ENCODE measurements at places on chromosomes 5 and 9.

GRCh38 chr5:176387384-176387925 lies 943 bp downstream of the NOP16 start:
- DNase-seq, result no peak

- no peak for DNase-seq
These were observed 390.0 kb upstream of the PCSK5 start for GRCh38 chr9:75500479-75500878.

- DNase-seq, result no peak
These were observed 9.9 kb downstream of the GNAQ start for GRCh38 chr9:78021697-78022096.

DNA sequence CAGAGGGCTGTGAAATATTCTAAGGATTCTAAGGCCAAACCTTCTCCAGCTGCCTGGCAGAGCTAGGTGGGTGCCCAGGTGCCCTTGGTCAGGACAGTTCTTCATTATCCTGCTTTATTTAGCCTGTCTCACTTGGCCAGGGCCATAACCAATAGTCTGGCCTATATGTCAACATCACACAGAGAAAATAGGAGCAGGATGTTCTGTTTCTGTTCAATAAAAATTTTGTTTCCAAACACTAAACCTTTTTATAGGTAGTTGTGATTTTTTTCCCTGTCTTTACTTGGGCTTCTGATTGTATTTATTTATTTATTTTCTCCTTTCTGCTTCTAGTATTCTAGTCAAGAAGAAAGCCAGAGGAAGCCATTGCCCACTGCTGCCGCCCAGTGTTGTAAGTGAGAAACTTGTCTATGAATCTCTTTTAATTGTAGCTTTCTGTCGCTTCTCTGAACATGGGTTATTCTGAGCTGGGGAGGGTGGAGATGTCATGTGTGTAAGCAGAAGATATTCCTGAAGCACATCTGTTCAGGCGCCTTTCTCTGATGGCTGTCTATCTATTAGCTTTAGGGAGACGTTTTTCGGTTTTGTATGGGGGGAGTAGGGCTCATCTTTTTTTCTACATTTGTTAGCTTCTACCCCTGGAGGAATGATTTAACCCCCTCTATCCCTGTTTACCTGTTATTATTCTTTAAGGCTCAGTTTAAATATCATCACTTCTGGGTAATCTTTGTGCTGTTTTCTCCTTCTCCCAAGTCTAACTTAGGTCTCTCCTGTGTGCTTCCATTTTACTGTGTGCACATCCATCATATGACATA lies 97.1 kb downstream of the UNC13B start:
- peak; percentile 70 for DNase-seq

DNA sequence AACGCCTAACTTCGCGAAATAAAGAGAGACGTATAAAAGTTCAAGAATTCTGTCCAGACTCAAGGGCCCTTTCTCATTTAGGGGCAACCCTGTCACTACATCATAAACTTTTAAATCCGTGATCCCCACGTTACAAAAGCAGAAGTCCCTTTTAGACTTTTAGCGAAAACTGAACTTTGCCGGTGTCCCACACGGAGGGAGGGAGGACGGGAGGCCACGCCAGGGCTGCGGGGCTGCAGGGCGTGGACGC lies 515 bp upstream of the F2R start:
- DNase-seq, result no peak

DNA sequence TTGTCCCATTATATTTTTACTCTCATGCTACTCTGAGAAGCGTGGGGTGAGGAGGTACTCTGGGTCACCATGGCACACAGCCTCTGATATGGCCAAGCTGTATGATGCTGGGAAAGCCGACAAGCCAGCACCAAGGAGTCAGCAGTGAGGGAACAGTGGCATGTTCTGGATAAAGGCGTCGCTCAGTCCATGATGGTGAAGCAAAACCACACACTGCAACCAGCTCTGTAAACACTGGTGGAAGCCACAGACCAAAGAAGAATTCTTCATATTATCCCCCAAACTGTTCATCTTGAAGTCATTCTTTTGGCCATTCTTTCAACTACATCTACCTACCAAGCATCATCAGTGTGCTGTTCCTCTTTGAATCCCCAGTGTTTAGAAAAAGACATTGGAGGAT lies 264.6 kb downstream of the ARHGEF28 start:
- no peak for DNase-seq

DNA sequence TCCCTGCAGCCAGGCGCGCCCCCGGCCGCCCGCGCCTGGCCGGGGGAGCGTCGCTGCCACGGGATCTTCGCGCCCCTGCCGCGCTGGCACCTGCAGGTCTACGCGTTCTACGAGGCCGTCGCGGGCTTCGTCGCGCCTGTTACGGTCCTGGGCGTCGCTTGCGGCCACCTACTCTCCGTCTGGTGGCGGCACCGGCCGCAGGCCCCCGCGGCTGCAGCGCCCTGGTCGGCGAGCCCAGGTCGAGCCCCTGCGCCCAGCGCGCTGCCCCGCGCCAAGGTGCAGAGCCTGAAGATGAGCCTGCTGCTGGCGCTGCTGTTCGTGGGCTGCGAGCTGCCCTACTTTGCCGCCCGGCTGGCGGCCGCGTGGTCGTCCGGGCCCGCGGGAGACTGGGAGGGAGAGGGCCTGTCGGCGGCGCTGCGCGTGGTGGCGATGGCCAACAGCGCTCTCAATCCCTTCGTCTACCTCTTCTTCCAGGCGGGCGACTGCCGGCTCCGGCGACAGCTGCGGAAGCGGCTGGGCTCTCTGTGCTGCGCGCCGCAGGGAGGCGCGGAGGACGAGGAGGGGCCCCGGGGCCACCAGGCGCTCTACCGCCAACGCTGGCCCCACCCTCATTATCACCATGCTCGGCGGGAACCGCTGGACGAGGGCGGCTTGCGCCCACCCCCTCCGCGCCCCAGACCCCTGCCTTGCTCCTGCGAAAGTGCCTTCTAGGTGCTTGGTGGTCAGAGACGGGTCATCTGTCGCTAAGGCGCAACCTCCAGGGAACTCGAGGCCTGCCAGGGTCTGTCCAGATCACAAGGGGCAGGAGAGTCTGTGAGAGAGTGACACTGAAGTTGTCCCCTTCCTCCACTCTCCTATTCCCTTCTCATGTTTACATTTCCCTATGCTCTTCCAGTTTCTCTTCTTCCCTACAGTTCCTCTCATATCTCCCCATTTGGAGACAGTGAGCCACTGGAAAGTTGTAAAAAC lies 1.3 kb downstream of the GPR150 start:
- DNase-seq, result peak; percentile 42

- no peak for DNase-seq
These were observed 154.4 kb downstream of the DEPDC1B start for GRCh38 chr5:60545551-60545950.

- DNase-seq, result no peak
These were observed 109.3 kb downstream of the BOD1 start for GRCh38 chr5:173507171-173507570.

DNA sequence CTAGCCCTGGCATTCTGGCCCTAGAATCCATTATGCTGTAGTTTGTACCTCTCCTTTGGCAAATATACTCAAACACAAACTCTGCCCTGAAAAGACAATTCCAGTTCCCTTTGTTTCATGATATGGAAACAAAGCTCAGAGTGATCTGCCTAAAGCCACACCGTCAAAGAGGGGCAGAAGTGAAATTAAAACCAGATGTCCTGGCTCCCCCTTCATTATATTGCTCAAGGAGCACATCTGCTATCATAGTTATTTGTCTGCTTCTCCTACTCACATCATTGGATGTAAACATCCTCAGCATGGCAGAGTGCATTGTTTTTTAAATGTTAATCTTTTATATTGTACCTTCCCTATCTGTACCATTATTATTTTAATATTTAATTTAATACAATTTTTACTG lies 266.7 kb upstream of the SMARCA2 start:
- no peak for DNase-seq

GRCh38 chr5:142657446-142657845 lies 28.4 kb downstream of the FGF1 start:
- DNase-seq, result no peak

GRCh38 chr5:52041842-52042241 lies 658.6 kb downstream of the ISL1 start:
- DNase-seq, result no peak

GRCh38 chr5:103474677-103475076 lies 87.9 kb downstream of the NUDT12 start:
- no peak for DNase-seq

- DNase-seq, result no peak
These were observed 203.8 kb downstream of the PBX3 start for GRCh38 chr9:125950880-125951471.

- DNase-seq, result peak; percentile 46
These were observed 50.4 kb upstream of the DAB2 start for GRCh38 chr5:39475159-39475571.

- peak; percentile 43 for DNase-seq
These were observed 6.4 kb downstream of the SWI5 start for GRCh38 chr9:128282500-128282899.

DNA sequence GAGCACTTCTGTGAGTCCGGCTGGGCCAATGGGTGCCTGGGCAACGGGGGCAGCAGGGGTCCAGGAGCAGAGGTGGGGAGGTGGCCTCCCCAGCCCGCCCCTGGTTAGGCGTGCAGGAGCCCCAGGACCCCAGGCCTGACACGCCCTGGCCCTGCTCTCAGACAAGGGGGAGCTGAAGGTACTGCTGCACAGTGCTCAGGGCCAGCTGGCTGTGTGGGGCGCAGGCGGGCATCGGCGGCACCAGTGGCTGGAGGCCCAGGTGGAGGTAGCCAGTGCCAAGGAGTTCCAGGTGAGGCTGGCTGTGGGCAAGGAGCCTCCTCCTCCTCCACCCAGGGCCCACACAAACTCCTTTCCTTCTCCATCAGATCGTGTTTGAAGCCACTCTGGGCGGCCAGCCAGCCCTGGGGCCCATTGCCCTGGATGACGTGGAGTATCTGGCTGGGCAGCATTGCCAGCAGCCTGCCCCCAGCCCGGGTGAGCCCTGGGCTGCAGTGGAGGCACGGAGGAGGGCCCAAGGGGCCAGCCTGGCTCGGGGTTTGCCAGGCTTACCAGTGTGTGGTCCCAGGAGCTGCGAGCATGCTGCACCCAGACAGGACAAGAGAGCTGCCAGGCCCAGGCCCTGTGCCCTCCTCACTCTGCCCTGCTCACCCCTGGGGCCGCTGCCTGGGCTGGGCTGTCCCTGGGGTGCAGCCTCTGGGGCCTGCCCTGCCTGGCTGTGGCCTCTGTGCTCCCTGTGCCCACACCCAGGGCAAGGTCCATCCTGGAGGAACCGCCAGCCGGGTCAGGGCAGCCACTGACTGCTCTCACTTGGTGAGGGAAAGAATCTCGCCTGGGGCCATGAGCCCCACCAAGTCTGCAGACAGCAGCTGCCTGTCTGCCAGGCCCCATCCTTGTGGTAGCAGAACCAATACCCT lies 7.0 kb downstream of the MAMDC4 start:
- DNase-seq, result peak; percentile 51

GRCh38 chr5:9343146-9343850 lies 202.6 kb downstream of the SEMA5A start:
- peak; percentile 22 for DNase-seq

DNA sequence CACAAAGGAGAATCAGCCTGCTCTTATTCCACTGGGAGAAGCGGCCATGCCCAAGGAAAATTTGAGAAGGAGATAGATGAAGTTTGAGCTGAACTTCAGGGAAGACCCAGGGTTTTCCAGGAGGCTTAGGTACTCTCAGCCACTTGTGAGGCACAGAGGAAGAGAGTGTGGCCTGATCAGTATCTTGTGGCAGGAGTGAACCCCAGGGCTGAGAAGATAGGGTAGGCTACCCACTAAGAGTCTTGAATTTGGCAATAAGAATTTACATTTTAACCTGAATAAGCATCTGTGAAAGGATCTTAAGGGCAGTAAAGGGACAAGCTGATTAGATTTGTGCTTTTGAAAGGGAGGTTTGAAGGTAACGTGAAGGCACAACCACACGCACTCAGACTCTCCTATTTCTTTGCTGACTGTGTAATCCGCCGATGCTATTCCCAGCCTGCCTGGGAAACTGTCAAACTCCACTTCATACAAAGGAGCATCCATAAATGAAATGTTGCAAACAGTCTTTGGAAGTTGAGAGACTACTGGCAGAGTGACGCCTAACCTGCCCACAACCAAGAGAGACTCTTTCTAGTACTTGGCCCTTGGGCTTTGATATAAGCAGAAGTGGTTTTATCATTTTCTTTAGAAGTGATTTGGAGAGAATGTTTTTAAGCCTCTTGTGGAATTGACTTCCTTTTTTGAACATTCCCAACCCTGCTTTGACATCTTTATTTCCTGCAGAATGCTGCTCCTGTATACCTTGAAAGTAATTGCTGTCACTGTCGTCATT lies 108.2 kb upstream of the VCAN start:
- no peak for DNase-seq

GRCh38 chr9:93093127-93093876 lies 2.7 kb upstream of the CARD19 start:
- no peak for DNase-seq

- peak; percentile 66 for DNase-seq
These were observed 52.7 kb upstream of the ERCC6L2 start for GRCh38 chr9:95822583-95823431.

GRCh38 chr9:127660886-127661741 lies 45.7 kb upstream of the CFAP157 start:
- no peak for DNase-seq

Measured in AG20443 (cell line).